A673 (cell line): ENCODE measurements at places on chromosomes 6 and 20. TPM values are rescaled to one million over a fixed set of nuclear protein-coding genes. Genes with fewer than 3 reads are reported as not detected.

- H3K4me3 ChIP-seq: no peak overlapping the region
- peaks cover 78% of the 10 kb centered on the region for H3K36me3 ChIP-seq
- H3K4me1 ChIP-seq: no peaks in the 10 kb centered on the region
- H3K27ac ChIP-seq: peak overlapping the region; percentile 42
- H3K27me3 ChIP-seq: no peaks in the 10 kb centered on the region
Measured at GRCh38 chr20:45951925-45952834, 17.7 kb downstream of the PCIF1 start.

DNA sequence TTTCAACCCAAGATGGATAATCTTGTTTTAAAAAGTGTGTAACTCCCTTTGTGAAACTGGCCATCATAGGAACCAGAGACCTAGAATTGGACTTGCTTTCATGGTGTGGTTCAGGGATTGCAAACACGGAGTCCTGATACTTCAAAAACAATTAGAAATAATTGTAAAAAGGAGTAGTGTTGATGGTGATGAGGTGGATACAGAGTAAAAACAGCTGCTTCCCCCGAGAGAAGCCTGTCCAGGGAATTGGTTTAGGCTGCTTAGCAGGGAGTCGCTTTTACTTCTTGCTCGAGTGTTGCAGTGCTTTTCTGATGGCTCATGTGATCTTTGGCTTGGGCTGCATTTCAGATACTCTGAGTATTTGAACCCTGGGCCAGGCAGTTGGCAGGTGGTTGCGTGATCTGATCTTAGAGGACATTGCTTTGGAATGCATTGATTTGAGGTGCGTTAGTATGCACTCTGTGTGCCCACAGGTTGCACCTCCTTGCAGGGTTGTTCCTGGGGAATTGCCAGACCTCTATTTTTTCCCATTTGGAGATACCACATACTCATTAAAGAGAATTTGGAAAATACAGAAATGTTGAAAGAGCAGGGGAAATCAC lies 19.5 kb downstream of the KIF3B start:
- DNase-seq: no peak
- H3K4me1 ChIP-seq: peaks cover 17% of the 10 kb centered on the region
- H3K27ac ChIP-seq: no peak overlapping the region
- H3K36me3 ChIP-seq: no peaks in the 10 kb centered on the region
- no peaks in the 10 kb centered on the region for H3K27me3 ChIP-seq
- H3K4me3 ChIP-seq: no peak overlapping the region

Gene PRDM13
- 0.58 and 1.2 TPM in 2 replicates for total RNA-seq

Gene HDGFL1
- not detected in 2 replicates for total RNA-seq

Gene ENTPD6
- total RNA-seq: 50.2 and 53.2 TPM in 2 replicates

Gene ARMC12
- total RNA-seq: 0.74 and 1.0 TPM in 2 replicates
